ENCODE measurements at places on chromosomes 12 and 14.

GRCh38 chr12:113456199-113456598 is 15.5 kb downstream of the LHX5 start:
- DNase-seq, result no peak

GRCh38 chr12:52519387-52519703 is 849 bp downstream of the KRT5 start:
- DNase-seq, result no peak

- DNase-seq, result peak; percentile 72
These were observed 11.0 kb downstream of the OR6S1 start for GRCh38 chr14:20630340-20631022.

GRCh38 chr14:21509432-21510143 is 1.6 kb downstream of the METTL3 start:
- no peak for DNase-seq

DNA sequence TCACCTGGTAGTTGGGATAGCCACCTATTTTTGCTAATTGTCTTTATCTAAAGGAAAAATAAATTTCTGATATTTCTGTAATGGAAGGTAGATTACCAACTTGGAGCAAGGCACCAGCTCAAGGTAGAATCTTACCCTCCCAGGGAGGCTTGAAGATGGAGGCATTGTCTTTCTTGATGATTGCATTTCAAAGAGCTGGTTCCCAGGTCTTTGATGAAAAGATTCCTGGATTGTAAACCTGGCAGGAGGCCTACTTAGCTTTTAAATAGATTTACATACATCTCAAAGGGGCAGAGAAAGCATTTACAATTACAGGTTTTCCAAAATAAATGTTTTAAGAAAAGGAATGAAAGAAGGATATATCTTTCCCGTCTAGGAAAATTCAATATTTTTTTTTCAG is 729.2 kb downstream of the LRFN5 start:
- no peak for DNase-seq

All from WTC11 (cell line).